ENCODE measurements at places on chromosomes 2 and 18.

GRCh38 chr2:46381263-46381849, 84.1 kb downstream of the EPAS1 start:
- peak; percentile 14 for DNase-seq

GRCh38 chr18:36074435-36074834, 7.1 kb upstream of the RPRD1A start:
- DNase-seq, result no peak

DNA sequence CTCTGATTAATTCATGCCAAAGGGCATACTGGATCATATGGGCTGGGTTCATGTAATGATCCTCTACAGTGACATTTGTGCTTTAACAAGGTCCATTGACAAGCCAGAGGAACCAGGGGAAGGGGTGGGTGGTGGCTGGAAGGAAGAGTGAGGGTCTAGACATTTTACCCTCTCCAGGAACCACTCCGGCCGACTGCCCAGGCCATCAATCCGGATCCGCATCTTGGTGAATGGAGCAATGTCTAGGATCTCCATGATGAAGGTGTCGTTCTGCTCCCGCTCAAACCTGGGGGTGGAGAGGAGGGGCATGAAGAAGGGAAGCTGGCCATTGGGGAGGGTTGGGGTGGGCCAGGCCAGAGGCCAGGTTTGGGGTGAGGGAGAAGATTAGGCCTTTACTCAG, 147.5 kb downstream of the LOXHD1 start:
- DNase-seq, result no peak

- no peak for DNase-seq
Observed at GRCh38 chr2:170455617-170456426, 259.3 kb upstream of the SP5 start.

DNA sequence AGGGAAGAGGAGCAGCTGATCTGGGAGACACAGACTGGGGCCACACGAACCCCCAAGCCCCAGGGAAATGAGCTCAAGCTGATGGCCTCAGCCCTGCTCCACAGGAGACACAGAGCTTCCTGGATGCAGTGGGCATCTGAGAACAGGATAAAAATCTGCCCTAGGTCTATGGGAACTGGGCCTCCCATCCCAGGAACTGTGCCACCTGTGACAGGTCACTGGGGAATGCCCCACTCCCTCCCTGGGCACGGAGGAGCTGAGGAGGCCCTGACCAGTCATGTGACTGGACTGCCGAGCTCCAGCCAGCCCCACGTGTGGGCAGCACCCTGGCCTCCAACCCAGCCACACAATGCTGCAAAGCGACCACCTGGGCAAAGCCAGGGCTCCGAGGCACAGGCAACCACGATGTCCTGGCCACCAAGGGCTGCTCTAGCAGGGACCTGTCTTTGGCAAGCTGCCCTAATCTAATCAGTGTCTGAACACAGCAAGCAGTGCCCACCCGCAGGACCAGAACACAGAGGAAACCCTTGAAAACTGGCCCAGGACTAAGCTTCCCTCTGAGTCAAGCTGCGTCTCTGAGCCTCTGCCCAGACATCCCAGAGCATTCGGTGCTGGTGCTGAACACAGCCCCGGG, 57.8 kb upstream of the ID2 start:
- DNase-seq, result no peak

DNA sequence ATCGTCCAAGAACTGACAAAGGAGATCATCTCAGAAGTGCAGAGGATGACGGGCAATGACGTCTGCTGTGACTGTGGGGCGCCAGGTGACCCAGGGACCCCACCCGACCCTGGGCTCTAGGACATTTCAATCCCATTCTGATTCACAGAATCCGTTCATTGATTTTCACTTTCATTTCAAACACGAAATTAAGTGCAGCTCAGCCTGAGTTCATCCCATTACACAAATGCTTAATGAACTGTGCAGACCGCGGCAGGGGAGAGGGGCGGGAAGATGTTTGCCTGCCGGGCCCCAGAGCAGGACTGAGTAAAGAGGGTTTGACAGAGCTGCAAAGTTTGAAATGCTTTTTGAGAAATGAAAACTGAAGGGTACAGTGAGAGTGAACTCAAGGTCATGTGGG, 67.1 kb downstream of the ITGB1BP1 start:
- DNase-seq, result no peak

- DNase-seq, result peak; percentile 78
Observed at GRCh38 chr2:86764661-86765309, 25.9 kb downstream of the CD8A start.

DNA sequence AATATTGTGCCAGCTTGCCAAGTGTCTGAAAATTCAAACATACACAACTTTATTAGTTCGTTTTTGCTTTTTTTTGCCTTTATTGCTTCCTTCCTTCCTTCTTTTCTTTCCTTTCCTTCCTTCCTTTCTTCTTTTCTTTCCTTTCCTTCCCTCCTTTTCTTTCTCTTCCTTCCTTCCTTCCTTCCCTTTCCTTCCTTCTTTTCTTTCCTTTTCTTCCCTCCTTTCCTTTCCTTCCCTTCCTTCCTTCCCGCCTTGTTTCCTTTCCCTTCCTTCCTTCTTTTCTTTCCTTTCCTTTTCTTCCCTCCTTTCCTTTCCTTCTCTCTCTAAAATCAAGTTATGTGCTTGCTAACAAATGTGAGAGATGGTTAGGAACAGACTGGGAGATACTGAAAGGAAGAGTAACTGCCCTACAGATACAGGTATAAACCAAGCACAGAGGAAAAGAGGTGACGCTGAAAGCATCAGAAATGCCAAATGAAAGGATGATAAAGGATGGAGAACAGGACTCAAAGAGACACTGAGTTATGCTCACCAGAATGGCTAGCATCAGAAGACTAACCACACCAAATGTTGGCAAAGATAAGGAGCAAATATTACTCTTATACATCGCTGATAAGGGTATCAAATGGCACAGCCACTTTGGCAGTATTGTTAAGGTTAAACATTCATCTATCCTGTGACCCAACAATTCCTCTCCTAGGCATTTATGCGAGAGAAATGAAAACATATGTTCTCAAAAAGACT, 151.6 kb downstream of the MREG start:
- DNase-seq, result no peak

GRCh38 chr2:136363900-136364299, 246.0 kb upstream of the CXCR4 start:
- peak; percentile 18 for DNase-seq

- DNase-seq, result no peak
Observed at GRCh38 chr2:218422403-218423086, 3.6 kb downstream of the VIL1 start.

GRCh38 chr2:82781176-82781915, 1677.7 kb downstream of the SUCLG1 start:
- DNase-seq, result no peak

GRCh38 chr2:125581557-125581956, 1074.4 kb upstream of the GYPC start:
- DNase-seq, result no peak

DNA sequence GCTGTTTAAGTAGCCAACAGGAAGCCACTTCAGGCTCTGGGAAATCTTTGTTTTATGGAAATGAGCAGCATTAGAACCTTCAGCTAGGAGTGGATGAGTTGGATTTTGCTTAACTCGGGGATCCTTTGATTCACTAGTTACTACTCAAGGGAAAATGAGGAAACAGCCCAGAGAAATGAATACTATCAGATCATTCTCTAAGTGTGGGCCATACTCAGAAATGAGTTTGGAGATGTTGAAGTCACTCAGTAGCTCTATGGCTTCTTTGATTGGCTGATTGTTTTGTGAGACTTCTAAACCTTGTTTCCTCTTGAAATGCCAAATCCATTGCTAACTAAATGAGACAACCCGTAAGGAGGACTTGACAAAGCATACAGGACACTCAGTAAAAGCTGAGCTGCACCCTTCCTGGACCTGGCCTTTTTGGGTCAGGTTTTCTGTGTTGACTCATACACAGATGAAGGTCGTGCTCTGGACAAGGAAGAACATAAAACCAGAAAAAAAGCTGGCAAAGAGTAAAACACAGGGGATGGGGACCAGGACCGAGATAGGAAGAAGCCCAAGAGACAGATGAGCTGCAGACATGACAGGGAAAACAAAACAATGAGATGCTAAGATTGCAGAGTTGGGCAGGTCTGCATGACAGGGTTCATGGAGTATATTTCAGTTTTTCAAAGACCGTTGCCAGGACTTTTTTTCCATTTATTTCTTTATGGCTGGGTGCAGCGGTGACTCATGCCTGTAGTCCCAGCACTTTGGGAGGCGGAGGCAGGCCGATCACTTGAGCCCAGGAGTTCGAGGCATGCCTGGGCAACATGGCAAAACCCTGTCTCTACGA, 41.6 kb downstream of the INO80C start:
- no peak for DNase-seq

DNA sequence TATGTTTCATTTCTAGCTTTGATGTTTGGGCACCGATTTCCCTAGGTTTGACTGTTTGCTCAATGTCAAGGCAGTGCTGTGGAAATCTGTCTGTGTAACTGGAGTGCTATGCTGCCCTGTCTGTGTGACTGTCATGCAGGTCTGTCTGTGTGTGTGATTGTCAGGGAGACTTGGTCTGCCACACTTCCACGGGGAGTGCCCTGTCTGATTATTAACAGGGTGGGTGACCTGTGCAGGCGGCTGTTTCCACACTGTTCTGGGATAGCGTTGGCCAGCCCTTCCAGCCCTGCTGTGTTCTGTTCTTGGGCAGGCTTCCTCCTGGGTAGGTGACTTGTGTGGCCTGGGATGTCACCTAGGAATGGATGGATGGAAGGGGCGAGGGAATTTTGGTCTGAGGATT, 85.3 kb downstream of the FHOD3 start:
- no peak for DNase-seq

GRCh38 chr2:112674229-112674628, 28.5 kb downstream of the SLC20A1 start:
- no peak for DNase-seq

GRCh38 chr2:198775737-198776136, 682.0 kb downstream of the SATB2 start:
- DNase-seq, result no peak

GRCh38 chr2:65503746-65504145, 71.3 kb upstream of the SPRED2 start:
- DNase-seq, result no peak

- DNase-seq, result no peak
Observed at GRCh38 chr2:169080250-169081069, 11.1 kb downstream of the DHRS9 start.

DNA sequence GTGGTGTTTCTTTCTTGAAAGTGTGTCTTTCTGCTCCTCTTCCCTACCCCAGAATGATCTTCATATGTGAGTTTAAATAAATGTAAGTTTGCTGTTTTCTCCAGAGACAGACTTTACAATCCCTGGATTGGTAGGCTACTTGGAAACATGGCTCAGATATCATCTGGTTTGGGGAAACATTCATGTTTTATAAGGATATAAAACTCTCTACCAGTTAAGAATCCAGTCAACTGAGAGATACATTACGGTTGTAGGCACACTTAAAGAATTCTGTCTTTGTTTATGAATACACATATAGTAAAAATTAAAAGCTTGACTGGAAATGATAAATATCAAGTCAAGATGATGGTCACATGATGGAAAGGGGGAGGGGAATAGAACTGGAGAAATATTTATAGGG, 739.3 kb downstream of the SLC4A3 start:
- DNase-seq, result no peak

GRCh38 chr2:3492951-3493614, 26.2 kb downstream of the ADI1 start:
- no peak for DNase-seq

- no peak for DNase-seq
Observed at GRCh38 chr2:2222931-2223330, 108.1 kb downstream of the MYT1L start.

DNA sequence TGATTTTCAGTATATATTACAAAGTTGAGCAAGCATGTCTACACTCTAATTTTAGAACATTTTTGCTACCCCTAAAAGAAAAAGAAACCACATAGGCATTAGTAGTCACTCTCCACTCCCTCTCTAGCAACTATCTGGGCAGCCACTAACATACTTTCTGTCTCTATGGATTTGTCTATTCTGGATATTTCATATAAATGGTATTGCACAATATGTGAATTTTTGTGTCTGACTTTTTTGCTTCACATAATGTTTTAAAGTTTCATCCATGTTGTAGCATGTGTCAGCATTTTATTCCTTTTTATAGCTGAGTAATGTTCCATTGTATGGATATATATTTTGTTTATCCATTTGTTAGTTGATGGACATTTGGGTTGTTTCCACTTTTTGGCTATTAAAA, 232.5 kb upstream of the CTAGE1 start:
- no peak for DNase-seq
